Stimulated activated CD4-positive, alpha-beta T cell treated with anti-CD3 and anti-CD28 coated beads, Interleukin-4, amount 100 ng/mL, for 24 hours (primary cell): ENCODE measurements at places on chromosomes 6 and 20.

DNA sequence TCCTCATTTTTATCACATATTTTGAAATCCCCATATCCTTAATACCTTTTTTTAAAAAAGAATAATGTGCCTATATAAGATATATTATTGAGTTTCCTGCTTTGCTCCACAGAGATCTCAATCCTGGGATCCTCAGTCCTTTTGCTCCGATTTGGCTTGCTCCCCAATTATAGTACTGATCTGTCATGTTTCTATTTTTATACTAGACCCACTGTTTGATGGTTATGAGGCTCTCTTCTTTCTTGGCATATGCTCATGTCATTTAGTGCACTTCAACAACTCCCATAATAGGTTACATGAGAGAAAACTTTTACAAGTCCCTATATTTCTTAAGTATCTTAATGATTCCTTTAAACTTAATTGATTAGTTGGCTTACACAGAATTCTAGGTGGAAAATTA is 958.5 kb upstream of the EPHA7 start:
- no peak for DNase-seq

- no peak for DNase-seq
Observed at GRCh38 chr20:39109933-39110818, 148.0 kb downstream of the DHX35 start.

- no peak for DNase-seq
Observed at GRCh38 chr20:37359836-37360235, 13.9 kb downstream of the SRC start.

DNA sequence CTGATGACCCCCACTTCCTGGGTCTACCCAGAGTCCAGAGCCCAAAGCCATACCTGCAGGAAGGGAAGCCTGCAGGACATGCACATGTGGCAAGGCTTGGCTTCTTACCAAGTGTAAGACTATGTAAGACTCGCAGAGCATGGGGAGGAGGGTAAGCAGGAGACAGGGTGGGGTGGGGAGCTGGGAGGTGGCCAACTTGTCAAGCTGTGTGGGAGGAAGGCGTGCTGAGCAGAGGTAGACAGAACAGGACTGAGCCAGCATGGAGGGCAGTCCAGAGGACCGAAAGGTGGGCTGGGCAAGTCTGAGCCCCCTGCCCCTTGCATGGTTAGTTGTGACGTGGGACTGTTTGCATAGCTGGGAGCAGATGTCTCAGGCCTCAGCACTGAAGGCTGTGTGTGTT is 53.4 kb upstream of the RNF24 start:
- no peak for DNase-seq

GRCh38 chr6:24157886-24158285 is 31.9 kb downstream of the NRSN1 start:
- DNase-seq = no peak

GRCh38 chr20:20322912-20323311 is 45.0 kb upstream of the INSM1 start:
- DNase-seq = no peak

DNA sequence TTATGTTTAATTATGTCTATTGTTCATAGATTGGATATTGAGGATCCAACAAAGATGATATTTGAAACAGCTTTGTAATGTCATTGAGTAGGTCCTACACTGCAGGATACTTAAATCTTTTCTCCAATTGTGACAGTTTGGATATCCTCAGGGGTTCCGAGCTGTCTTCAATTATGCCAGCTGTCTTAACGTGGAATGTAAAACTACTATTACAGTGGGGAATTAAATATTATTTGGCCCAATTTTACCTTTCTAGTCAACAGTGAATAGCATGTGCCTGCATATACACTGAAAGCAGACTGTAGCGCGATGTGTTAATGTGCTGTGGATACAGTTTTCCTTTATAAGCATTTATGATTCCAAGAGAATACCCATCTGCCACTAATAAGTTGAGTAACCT is 156.9 kb downstream of the GRIK2 start:
- no peak for DNase-seq

- no peak for DNase-seq
Observed at GRCh38 chr6:108714101-108714765, 134.0 kb upstream of the ARMC2 start.

- DNase-seq = no peak
Observed at GRCh38 chr6:26363882-26364701, 906 bp upstream of the BTN3A2 start.

- no peak for DNase-seq
Observed at GRCh38 chr6:87968435-87969278, 79.0 kb upstream of the SPACA1 start.
